Activated T-helper 1 cell treated with Interleukin-2 at 50 U/mL for 16 hours (primary cell): ENCODE measurements at places on chromosomes 3 and 15.

- DNase-seq = no peak
Observed at GRCh38 chr15:75030424-75030823, 7.0 kb downstream of the PPCDC start.

DNA sequence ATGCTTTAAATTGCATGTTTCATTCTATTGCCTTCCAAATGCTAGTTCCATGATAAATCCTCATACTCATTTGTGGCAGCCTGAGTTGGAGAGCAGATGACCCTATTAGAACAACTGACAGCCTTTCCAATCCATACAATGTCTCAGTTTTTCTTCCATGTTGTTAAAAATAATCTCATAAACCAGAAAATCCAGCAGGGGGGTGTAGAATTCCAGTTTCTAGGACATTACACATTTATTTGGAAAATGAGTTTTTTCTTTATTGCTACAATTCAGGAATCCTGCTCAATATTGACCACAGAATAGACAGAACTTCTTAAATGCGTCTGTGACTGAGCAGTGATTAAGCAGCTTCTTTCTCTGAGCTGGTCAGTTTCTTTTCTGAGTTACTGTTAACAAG lies 174.2 kb upstream of the ATP10A start:
- DNase-seq = no peak

DNA sequence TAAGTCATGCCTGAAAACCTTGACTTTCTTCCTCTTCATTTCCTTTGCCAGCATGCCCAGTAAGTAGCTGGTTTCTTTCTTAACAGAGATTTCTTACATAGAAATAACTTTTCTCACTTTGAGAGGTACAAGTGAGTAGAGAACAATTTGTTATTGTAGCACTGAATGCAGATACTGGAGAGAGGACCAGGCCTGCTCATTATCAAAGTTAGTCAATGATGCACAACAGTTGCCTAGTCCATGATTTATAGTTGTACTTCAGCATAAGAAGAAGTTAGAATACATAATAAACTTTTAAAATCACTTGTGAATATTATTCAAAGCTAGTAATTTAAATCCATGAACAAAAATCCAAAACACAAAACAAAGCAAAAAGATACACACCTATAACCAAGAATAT lies 213.0 kb downstream of the PCCB start:
- DNase-seq = no peak

DNA sequence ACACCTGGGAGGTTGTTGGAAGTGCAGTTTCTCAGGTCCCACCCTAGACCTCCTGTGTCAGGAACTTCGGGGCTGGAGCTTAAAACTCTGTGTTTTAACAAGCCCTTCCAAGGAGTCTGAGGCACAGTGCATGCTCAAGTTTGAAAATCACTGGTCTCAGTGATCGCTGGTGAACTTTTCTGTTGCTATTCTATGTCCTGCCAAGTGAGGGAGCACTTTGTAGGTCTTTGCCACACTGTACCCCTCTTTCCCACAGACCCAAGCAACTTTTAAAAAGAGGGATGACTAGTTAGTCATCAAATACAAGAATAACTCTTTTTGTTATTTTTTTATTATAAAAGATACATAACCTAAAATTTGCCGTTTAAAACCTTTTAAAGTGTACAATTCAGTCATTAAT lies 133.7 kb downstream of the AGBL1 start:
- DNase-seq = no peak

DNA sequence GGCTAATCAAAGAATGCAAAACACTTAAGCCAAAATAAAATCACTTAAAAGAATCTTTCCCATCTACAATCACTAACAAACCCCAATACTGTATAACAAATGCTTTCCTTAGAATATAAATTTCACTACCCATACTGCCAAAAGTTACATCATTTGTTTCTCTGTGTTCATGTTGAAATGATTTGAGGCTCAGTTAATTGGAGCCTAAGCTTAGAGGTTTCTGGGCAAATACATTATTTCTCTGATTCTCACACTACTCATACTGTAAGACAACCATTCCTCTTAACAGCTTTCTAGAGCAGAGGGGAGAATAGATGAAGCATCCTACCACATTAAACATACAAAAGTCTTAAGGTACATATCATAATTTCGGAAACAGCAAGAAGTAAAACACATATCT lies 2.1 kb downstream of the RIOX2 start:
- no peak for DNase-seq
